ENCODE measurements at places on chromosomes 11 and 22.

- DNase-seq = peak; percentile 36
Measured at GRCh38 chr11:8566613-8567210, 27.3 kb downstream of the STK33 start.

DNA sequence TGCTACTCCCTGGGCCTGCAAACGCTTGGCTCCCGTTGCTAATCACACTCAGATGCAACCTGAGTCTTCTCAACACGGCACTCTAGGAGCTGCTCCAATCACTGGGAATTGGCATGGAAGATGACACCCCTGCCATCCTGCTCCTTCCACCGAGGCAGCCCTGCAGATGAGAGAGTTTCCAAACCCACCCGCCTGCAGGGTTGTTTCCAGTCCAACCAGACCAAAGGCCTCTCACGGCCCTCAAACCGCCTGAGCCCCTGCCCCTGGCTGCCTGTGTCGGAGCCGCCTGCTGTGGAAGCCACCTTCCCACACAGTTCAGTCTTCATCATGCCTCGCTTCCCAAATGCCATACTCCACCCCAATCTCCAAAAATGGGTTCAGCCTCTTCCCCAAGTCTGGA lies 36.8 kb upstream of the TP53I11 start:
- no peak for DNase-seq

DNA sequence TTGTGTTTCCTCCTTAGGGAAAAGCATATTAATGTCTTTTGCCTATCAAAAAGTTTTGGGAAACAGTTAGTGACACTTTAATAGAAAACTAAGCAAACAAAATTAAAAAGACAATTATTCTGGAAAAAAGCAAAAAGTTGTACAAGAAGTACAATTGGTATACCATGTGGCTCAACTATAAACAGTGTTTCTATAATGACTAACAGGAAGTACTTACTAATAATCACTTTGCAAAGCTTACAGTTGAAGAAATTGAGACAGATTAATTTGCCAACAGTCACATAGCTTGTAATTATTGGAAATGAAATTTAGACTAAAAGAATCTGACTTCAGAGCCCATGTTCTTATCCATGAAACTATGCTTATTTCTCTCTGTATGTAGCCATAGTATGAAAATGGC lies 24.7 kb downstream of the PPME1 start:
- no peak for DNase-seq

- DNase-seq = no peak
Measured at GRCh38 chr22:36702842-36703215, 723 bp downstream of the CACNG2 start.

GRCh38 chr22:40108396-40108795 lies 69.3 kb upstream of the TNRC6B start:
- no peak for DNase-seq

GRCh38 chr11:117519170-117519569 lies 191.5 kb downstream of the CEP164 start:
- DNase-seq = peak; percentile 52

GRCh38 chr11:118911880-118912741 lies 13.6 kb downstream of the BCL9L start:
- peak; percentile 16 for DNase-seq

DNA sequence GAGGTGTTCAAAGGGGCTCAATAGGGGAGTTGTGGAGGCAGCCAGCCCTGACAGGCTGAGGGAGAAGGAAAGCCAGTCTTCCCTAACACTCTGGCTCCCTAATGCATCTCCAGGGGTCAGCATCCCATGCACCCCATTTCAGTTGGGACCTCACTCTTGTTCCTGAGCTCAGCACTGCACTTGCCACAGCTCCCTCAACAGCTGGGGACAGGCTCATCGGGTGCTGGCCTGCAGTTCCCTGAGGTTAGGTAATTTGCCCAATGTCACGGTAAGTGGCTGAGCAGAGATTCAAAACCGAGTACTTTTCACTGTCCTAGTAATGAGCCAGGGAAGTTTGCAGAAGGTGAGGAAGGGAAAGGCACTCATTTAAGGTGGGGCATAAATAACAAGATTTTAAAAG lies 20.8 kb downstream of the VSTM5 start:
- DNase-seq = no peak

- DNase-seq = no peak
Measured at GRCh38 chr22:40684728-40685127, 5.4 kb downstream of the MCHR1 start.

- peak; percentile 89 for DNase-seq
Measured at GRCh38 chr11:126172596-126173038, 38.8 kb downstream of the RPUSD4 start.

- DNase-seq = peak; percentile 94
Measured at GRCh38 chr11:75891947-75892739, 77.1 kb downstream of the UVRAG start.

GRCh38 chr11:71568704-71569349 lies 3.5 kb downstream of the KRTAP5-10 start:
- no peak for DNase-seq

DNA sequence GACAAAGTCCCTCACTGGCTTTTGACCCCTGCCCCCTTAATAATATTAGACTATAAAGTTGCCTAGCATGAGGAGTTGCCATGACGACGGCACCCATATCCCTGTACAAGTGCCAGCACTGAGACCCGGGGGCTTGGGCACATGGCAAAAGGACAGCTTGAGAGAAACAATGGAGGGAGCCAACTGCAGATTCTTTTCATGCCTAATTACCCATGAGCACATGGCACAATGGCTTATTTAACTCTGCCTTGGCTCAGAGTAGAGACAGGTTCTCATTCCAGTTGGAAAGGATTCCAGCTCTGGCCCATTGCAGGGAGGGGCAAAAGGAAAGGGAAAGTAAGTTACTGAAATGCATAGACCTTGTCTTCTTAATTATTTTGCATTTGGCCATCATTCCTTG lies 261.2 kb upstream of the UBASH3B start:
- DNase-seq = no peak

- DNase-seq = no peak
Measured at GRCh38 chr22:48908547-48908946, 919.1 kb downstream of the BRD1 start.

DNA sequence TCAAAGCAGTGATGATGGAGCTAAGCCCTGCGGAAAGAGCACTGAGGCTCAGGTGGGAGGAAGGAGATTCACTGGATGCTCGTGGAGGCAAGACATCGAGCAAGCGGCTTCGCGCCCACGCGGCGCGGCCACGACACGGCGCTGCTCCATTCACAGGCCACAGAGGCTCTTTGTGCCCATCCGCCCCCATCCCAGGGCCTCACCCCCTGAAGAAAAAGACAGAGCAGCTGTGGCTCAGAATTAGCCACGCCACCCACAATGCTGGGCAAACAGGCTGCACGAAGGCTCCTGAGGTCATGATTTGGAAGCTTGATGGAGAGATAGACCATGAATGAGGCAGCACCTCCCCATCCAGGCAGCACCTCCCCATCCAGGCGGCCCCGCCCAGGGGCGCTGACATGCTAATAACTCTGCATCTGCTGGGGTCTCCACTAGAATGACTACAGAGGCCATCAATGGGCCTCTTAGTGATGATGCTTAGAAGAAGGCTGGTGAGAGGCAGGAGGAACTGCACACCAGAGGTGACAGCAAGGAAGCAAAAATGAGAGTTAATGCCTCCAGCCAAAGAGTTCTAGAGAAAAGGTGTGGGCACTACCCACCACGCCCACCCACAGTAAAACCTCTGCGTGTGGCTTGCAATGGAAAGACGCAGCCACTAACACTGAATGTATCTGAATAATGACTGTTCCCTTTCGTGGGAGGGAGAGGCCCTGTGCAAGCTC lies 43.5 kb downstream of the MYH9 start:
- no peak for DNase-seq

DNA sequence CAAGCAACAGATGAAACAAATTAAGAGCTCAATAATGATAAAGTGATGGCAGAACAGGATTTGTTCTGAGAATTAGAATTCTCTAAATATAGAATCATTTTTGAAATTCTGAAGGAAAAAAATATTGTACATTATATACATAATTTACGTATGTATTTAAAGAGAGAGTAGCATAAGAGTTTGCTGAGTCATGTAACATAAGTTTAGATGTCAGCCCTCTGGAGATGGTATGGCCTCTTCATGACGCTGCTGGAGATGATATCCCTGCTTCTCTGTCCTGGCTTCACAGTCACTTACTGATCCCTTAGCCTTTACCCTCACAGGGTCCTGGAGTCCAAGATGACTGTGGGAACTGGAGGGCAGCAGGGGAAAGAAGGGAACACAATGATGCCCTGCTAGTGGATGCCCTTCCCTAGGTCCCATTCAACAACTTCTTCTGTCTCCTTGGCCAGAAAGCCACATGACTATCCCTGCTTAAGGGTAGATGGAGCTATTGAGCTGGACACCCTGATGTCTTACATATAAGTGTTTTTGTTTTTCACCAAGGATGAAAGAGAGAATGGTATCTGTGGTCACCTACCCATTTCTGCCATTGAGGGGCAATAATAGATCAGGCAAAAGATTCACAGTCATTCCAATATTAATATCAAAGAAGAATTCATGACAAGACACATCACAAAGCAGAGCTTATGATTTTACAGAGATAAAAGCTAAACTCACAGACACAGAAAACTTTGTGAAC lies 753.1 kb downstream of the TBC1D22A start:
- DNase-seq = no peak

DNA sequence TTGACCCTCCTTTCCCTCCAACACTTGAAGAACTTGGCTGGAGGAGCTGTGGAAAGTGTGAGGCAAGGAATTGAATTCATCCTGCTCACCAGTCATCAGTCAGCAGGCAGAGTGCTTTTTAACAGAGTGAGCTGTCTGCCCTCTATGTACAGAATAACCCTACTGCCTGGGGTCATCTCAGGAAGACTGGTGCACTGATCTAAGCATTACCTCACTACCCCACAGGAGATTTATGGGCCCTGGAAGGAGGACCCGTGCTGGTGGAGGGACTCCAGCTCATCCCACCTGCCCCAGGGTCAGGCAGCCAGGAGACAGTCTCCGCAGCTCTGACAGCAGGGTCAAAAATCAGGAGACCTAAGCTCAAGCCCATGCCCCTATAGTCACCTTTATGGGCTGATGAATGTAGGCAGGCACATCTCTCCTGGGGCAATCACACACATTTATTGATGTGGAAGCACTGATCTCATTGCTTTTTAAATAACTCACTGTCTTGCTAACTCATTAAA lies 270.8 kb upstream of the SESN3 start:
- no peak for DNase-seq

DNA sequence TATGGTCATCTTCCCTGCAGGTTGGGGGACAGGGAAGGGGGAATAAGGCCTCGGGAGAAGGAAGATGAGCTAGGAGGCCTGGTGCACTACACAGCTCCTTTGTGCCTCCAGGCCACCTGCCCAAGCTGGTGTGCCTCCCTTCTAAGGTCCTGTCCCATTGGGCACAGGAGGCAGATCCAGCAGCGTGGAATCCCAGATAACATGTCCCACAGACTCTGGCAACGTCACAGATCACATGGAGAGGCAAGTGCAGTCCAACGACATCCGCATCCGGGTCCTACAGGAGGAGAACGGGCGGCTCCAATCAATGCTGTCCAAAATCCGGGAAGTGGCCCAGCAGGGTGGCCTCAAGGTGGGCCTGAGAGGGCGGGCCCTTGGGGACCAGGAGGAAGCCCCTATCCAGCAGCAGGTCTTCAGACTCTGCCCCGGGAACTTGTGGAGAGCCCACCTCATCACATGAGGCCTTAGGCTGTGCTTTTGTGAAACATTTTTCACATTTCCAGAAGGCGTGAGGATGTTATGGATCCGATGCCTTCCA lies 11.8 kb downstream of the RNF215 start:
- no peak for DNase-seq

DNA sequence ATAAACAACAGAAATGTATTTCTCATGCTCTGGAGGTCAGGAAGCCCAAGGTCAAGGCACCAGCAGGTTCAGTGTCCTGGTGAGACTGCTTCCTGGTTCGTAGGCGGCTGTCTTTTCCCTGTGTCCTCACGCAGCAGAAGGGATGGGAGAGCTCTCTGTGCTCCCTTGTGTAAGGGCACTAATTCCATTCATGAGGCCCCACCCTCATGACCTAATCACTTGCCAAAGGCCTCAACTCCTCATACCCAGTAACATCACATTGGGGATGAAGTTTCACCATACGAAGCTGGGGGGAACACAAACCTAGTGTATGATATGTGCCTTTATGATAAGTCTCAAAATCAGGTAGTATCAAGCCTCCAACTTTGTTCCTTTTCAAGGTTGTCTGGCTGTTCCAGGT lies 38.6 kb upstream of the PANX2 start:
- DNase-seq = no peak
